Activated naive CD4-positive, alpha-beta T cell treated with Interleukin-2 at 50 U/mL for 16 hours (primary cell): ENCODE measurements at places on chromosomes 7 and 10.
A peak's percentile ranks its signal among the peaks of the same experiment; 100 is the strongest.

DNA sequence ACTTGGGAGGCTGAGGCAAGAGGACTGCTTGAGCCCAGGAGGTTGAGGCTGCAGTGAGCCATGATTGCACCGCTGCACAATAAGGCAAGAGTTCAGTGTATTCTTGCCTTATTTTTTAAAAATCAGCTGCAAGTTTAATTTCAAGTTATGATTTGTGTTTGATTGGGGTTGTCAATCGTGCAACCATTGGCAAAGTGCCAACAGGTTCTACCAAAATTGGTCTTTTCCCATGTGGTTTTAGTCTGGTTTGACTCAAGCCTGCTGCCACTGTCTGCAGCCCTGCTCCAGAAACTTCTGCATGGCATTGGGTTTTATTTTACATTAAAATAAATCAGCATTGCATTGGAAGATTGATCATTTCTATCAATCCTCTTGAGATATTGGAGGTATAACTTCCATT is 72.7 kb downstream of the PTPRE start:
- DNase-seq: no peak

DNA sequence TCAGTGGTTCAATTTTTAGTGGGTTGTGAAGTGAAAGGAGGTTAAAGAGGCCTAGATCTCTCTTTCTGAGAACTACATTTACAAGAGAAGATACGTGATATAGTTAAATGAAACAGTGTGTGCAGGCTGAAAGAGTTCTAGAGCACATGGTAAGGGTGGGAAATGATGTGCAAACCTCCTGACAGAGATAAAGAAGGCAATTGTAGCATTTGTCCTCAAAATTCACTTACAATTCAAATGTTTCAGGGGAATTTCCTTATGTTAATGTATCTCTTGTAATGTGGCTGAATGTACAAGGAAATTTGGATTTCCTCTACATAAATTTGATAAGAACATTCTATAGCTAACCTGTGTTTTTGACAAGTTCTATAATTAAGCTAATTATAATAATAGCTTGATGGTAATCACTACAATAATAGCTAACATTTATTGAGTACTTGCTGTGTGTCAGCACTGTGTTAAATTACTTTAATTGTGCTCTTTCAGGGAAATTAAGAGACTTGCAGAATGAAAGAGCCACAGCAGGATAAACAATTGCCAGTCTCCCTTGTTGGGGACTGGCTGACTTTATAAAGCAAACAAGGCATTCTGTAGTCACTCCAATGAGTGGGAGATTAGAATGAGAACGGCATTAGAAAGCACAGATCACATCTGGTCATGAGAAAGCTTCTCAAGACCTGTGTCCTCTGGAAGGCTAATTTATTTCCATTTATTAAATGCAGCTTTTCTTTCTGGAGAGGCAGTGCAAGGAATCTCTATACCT is 139.7 kb upstream of the TMEM72 start:
- DNase-seq: no peak

GRCh38 chr10:33533612-33534011 is 199.1 kb upstream of the NRP1 start:
- no peak for DNase-seq

- no peak for DNase-seq
Measured at GRCh38 chr7:132280335-132280734, 295.9 kb downstream of the PLXNA4 start.

- no peak for DNase-seq
Measured at GRCh38 chr7:126937171-126937570, 315.6 kb downstream of the GRM8 start.

DNA sequence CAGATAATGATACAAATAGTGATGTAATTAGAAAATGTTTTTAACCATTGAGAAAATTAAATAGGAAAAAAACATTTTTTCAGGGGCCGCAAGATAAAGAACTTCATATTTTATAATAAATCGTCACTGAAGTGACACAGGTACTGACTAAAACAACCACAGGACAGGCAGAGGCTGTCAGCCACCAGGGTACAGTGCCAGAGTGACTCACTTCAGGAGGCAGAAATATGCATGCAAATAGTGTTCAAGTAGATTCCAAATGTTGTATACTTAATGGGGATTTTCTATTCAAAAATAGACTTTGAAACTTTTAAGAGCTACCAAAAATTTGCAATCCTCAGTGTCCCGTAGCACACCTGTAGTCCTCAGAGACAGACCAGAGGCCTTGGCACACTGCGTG is 68.6 kb downstream of the FRMPD2 start:
- DNase-seq: no peak

DNA sequence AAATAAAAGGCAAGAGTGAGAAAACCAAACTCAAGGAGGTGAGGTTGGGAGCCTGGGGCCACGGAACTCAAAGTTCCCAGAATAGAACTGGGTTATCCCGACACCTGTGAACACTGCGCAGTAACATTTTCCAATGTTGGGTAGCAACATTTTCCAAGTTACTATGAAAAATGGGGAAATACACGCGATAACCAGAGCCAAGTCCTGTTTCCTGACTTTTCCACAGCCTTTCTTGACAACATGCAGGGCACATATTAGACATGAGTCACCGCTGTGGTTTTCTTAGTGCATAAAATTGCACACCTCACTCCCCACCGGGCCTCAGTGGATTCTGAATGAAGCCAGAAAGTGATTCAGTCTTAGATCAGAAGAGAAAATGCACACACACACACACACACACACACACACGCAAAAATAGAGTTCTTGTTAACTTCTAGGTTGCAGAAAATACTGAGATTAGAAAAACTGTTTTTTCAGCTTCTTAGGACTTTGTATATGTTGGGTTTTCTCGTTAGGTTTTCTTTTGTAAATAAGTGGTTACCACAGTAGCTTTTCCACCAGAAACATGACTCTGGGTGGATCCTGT is 70.0 kb downstream of the CAMK1D start:
- DNase-seq: peak; percentile 72

DNA sequence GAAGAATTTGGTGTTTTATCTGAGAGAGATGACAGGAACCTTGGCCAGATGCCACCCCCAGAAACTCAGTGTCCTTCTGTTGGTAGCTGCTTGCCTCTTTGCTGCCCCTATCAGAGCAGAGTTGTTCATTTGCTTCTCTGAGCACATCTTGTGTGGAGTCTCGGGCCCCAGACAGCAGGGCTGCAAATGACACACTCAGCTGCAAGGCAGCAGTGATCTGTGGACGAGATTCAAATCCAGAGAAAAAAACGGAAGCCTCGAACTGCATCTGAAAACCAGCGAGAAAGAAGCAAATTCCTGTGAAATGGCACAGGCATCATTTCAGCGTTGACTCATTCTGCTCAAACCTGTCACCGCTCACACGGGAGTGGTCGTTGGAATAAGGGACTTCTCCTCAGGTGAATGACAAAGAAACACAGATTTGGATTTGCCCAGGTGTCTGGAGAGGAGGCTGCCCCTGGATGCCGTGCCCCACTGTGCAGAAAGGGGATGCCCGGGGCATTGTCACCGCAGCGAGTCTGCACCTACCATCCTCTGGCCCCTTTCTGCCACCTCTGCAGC is 144.7 kb downstream of the PFKFB3 start:
- peak; percentile 60 for DNase-seq

GRCh38 chr7:152392254-152392653 is 43.5 kb downstream of the KMT2C start:
- no peak for DNase-seq

DNA sequence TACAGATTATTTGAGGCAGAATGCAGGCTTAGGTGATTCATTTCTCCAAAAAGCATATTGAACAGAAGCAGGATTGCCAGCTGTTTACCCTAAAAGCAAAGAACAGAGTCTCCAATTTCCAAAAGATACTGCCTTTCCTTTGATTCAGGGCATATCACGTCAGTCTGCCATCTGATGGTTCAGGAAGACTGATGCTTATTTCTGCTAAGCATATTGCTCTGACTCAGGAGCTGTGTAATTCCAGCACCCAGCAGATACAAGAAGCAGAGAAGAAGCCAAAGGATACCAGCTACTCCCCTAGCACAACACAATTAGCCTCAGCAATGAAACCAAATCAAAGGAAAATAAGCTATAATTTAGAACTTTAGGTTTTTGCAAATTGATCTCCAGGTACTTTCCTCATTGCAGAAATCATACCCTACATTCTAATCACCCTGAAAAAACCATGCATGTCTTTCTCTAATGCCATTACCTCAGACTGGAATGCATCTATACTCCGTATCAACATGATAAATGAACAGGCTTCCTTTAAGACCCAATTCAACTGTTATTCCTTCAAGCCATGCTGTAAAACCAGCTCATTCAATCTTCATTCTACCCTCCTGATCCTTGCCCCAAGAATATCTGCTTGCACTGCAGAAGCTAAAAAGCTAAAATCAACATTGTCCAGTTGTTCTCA is 55.1 kb downstream of the ABI1 start:
- no peak for DNase-seq

GRCh38 chr7:71424166-71425035 is 292.5 kb downstream of the GALNT17 start:
- DNase-seq: no peak

DNA sequence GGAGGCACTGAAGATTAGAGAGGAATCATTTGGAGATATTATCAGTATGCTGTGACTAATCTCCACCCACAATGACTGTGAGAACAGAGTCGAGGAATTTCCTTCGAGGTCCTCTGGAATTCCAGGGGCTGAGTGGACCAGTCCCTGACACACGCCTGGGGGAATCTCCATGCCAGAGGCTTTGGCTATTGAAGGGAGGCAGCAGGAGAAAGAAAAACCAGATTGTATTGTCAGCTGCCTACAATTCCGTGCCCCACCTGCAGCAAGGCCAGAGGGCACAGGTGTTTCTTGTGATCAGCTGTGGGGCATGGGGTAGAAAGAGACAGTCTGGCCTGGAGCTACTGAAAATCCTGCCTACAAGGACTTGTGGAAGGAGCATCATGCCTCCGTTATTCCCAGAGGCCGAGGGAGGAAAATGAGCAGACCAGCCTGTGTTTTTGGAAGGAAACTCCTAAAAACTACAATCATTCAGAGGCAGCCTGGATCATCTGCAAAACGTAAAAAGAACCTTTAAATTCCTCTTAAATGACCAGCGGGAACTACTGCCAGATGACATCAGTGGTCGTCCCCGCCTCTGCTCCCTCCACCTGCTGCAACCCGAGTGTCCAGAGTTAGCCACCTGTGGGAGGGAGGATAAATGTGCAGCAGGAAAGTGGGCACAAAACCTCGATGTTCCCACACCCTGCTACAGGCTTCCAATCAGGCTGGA is 25.4 kb upstream of the ANK3 start:
- no peak for DNase-seq

DNA sequence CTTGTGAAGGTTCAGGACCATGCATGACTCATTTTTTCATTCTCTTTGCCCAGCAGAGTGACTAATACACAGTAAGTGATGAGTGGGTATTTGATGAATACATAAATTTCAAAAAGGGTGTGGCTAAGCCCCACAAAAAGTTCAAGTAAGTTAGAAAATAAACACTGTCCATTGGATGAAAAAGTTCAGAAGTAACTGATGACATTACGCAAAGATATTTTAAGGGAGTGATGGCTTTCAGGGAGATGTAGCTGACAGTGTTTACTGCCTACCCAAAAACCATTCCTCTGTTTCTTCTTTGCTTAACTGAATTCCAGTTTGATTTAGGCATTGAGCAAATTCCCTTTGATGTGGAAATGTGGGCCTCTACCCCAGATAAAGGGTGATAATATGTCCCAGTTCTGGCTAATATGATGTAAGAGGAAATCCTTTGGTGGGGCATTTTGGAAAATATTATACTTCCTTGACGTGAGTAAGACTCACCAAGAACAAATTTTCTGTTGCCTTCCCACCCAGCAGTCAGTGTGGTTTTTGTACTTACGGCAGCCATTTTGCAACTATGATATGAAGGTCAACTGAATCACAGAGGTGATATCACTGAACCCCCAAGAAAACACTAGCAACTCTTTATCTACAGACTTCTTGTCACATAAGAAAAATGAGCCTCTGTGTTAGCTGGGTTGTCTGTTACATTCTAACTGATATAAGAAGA is 29.0 kb upstream of the EBLN1 start:
- peak; percentile 50 for DNase-seq

GRCh38 chr7:124059375-124059774 is 26.5 kb upstream of the TMEM229A start:
- DNase-seq: no peak

DNA sequence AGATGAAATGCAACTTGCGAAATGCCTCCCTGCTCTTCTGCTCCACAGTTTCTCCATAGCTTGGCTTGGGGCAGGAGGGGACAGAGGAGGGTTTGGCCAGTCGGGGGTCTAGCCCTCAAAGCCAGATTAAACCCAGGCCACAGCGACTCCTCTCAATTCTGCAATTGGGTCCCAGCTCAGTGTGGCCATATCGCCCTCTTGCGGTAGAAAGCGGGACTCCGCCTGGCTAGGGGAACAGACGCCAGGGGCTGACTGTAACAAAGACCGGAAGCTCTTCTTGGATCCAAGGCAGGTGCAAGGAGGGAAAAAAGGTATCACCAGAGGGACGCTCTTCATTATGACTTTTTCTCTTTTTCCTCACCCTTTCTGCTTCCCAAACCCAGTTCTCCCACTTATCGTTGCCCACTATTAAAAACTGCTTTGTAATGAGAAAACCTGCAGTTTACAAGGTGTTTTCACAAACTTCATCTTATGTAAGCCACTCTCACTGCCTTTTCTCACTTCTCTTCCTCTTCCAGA is 36.6 kb upstream of the TNPO3 start:
- DNase-seq: peak; percentile 90

DNA sequence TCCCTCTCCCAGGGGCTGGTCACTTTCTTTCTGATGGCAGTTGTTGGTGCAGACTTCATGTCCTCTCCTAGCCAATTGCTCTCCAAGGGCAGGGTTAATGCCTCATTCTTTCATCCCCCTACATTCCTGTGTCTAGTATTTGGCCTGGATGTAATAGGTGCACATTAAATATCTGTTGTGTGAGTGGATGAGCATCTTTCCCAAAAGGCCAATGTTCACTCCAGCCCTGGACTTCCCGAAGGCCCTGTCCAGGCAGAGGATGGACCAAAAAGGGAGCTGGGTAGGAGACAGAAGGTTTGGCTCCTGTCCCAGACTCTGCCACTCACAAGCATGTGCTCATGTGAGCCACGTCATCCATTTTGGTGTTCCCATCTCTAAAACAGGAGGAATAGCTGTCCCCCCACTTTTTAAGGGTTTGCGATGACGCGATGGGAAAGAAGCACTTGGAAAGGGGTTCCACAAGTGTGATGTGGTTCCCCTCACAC is 47.5 kb downstream of the RGS10 start:
- DNase-seq: no peak

DNA sequence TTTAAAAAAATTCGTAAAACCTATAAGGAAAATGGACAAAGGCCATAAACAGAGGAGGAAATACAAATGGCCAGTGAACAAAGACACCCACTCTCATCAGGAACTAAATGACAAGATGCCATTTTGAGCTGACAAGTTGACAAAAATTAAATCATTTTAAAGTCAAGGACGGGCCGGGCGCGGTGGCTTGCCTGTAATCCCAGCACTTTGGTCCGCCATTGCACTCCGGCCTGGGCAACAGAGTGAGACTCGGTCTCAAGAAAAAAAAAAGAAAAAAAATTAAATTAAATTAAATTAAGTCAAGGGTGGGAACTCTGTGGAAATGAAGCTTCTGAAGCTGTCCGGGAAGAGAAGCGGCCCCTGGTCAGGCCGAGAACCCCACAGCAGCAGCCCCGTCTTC is 1.2 kb upstream of the NOM1 start:
- DNase-seq: no peak

GRCh38 chr7:107711301-107711700 is 32.6 kb upstream of the CBLL1 start:
- no peak for DNase-seq

- no peak for DNase-seq
Measured at GRCh38 chr10:52409928-52410327, 95.8 kb downstream of the DKK1 start.
